Activated T-helper 2 cell treated with anti-CD3 and anti-CD28 coated beads, Interferon-gamma antibody, Interleukin-2, Interleukin-4, amounts not matched to agents 10 μg/mL and 5 μg/mL and 100 μg/mL, durations not matched to agents 14 hours and 24 hours and 36 hours (primary cell): ENCODE measurements at places on chromosomes 12 and 14.

- no peak for DNase-seq
These were observed 337.1 kb downstream of the TMEM121 start for GRCh38 chr14:105863296-105864108.

DNA sequence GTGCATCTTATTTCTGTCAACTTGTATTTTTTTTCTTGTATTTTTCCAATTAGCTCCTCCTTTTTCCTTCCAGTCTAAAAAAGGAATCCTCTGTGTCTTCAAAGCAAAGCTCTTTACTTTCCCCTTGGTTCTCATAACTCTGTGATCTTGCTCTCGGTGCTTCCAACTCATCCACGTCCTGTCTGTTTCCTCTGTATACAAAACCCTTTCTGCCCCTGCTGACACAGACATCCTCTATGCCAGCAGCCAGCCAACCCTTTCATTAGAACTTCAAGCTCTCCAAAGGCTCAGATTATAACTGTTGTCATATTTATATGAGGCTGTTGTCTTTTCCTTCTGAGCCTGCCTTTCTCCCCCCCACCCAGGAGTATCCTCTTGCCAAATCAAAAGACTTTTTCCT, 32.4 kb downstream of the OAS2 start:
- no peak for DNase-seq

DNA sequence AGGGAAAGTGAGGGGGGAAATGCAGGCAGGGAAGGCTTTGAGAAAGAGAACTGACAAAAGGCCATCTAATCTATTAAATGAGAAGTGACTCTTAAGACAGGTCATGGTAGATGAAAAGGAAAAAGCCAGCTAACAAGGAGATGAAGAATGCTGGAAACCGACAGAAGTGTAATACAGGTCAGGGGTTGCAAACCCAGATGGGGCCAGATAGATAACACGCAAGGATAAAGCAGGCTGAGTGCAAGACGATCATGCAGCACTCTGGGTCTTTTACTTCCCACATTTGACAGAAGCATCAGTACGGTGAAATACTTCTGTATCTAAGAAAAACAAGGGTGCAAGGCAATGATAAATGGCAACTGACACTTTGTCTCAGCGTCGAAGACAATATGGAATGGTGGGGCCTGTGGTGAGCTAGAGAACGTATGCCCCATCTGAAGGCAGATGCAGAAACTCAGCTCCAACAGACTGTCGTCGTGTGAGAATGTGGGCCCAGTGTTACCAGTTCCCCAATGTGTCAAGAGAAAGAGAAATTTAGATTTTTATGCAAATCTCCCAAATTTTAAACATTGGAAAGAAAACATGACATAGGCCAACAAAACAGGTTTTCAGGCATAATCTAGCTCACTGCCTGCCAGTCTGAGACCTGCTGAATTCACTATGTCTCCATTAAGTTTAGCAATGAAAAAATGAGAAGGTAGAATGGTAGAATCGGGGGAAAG, 187.4 kb downstream of the PHLDA1 start:
- no peak for DNase-seq

- no peak for DNase-seq
These were observed 46.3 kb upstream of the CATSPERB start for GRCh38 chr14:91778217-91778616.

DNA sequence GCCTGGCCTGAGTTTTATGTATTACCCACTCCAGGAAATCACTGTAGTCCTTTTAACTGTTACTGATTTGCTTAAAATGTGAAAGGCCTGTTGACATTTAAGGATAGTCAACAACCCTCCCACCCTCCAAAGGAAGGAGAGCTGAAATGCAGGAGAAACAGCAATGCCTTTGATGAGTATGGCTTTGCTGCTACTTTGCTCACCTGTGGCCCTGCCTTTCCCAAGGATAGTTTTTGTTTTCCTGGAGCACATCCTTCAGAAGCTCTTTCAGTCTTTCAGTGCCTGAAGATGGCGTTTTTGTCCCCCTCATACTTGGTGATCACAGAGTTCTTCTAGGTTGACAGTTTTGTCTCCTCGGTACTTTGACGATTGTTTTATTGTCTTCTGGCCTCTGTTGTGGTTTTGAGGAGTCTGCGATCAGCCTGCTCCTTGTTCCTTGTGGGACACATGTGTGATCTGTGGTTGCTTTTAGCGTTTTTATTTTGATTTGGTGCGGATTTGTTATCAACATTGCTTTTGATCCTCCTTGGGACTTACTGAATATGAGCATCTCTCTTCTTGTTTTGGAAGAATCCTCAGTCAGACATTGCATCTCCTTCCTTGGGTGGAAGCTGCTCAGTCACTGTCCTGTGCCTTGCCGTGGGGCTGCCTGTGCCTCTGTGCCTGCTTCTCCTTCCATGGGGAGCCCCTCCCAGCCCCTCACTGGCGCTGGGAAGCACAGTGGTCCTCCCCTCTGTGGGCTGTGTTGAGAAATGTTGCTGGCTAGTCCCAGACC, 17.2 kb downstream of the PACS2 start:
- no peak for DNase-seq

DNA sequence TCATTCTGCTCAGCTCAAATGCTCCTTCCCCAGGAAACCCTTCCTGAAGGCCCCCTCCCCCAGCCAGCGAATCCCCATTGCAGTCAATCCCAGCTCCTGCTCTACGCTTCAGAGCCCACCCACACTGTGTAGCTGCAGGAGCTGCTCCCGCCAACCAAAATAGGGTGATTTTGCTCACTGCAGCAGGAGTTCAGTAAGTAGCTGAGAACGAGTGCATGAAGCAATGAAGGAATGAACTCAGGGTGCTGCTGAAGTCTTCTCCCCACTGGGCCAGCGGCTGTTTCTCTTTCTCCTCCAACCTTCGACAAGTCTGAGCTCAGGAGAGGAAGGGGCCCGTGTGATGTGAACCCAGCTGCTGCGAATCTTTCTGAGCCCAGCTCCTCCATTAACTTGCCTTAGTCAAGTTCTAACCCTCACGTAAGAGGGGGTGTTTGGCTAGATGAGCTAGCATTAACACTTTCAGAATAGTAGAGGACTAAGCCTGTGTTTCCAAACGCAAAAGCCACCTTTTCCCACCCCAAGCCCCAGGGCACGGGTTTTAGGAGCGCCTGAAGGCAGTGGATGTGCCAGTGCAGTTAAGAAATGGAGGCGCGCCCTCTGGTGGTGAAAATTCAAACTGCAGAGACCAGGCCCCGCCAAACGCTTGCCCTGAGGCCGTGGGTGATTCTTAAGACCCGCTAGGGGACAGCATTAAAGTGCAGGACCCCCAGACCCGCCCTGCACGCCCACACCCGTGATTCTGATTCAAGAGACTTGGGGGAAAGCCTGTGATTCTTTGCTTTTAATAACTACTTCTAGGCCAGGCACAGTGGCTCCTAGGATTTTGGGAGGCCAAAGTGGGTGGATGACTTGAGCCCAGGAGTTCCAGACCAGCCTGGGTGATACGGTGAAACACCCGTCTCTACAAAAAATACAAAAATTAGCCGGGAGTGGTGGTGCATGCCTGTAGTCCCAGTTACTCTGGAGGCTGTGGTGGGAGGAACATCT, 11.9 kb upstream of the SERPINA4 start:
- peak; percentile 24 for DNase-seq

- DNase-seq: no peak
These were observed 160.4 kb upstream of the NOS1 start for GRCh38 chr12:117521867-117522266.
